ENCODE measurements at places on chromosomes 1 and 21. TPM values are rescaled to one million over a fixed set of nuclear protein-coding genes. Genes with fewer than 3 reads are reported as not detected.

DNA sequence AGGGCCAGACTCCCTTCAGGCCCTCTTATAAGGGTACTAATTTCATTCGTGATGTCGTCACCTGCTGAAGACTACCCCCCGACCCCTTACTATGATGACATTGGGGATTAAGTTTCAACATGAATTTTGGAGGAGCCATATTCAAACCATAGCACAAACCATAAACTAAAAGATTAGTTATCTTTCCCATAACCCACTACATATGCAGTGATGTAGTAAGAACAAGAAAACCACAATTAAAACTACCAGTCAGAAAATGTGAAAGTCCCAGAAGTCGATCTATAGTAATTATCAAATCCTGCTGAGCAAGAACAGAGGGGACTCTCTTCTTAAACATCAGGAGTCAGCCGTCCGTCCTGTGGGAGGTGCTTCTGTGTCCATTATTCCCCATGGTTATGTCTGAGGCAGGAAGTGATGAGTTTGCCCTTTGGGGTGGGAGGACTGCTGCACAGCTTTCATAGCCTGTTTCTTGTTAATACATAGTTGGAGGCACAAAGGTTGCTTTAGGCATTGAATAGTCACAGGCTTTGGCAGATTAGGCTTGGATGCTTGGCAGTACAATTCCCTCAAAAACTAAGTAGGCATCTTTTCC lies 35.9 kb upstream of the PTGFRN start:
- DNase-seq: no peak

DNA sequence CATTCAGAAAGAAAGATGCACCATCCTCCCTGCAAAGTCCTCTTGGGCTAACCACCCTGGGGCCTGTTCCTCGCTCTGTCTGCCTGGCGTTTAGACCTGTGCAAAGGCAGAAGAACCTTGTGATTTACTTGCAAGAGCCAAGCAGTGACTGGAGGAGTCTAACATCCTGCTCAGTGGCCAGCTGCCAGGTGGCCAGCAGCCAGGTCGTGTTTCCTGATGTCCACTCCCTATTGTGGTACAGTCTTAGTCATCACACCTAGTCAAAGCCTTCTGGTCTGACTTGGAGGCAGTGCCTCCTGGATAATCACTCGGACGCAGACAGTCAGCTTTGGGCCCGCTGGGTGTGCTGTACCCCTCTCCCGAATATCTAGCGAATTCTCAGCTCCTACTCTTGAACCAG lies 118.1 kb downstream of the PGBD5 start:
- DNase-seq: no peak

- no peak for DNase-seq
These were observed 14.0 kb downstream of the KCNN3 start for GRCh38 chr1:154856049-154856448.

DNA sequence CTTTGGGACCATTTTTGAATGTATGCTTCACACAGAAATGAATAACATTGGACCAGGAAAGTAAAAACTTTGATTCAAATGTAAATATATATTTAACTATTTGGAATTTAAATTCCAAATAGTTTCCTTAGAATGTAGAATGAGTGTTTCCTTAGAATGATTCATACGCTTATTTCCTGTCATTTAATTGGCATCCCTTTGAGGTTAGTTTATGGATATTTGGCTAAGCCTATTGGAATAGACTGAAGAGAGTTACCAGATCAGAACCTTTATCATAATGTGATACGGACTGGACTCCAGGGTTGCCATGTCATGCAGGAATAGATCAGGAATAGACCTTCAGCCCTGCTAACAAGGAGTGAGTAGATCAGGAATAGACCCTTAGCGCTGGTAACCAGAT lies 133.1 kb downstream of the TNNI3K start:
- DNase-seq: no peak

- no peak for DNase-seq
These were observed 139.8 kb downstream of the AK5 start for GRCh38 chr1:77421504-77422233.

The AADACL4 gene
- total RNA-seq: not detected

The SLC2A5 gene
- not detected for total RNA-seq

The TAS1R1 gene
- total RNA-seq: not detected

The FCRL1 gene
- not detected for total RNA-seq

The VWA5B1 gene
- total RNA-seq: 0.17 TPM

All from CD4-positive, alpha-beta memory T cell (primary cell).